Effector memory CD8-positive, alpha-beta T cell (primary cell): ENCODE measurements at places on chromosomes 13 and 19.

DNA sequence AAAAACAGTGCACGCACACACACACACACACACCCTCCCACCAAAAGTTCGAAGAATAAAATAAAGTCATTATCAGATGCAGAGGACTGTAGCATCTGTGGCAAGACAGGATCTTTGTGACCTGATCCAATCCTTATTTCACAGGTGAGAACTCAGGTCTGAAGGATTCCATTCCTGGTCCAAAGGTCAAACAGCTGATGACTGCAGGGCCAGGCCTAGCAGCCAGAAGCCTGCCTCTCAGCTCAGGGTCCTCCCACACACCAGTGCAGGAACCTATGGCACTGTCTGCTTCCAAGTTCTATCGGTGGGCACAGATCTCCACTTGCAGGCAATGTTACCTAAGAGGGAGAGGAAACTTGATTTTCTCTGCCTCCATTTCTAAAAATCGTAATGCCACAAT, 57.5 kb downstream of the SERP2 start:
- no peak for DNase-seq

GRCh38 chr13:32253911-32254399, 61.2 kb downstream of the ZAR1L start:
- DNase-seq, result no peak

- no peak for DNase-seq
These were observed 711 bp upstream of the FOSB start for GRCh38 chr19:45467115-45467455.

- no peak for DNase-seq
These were observed 2.4 kb downstream of the CD33 start for GRCh38 chr19:51227326-51227725.

DNA sequence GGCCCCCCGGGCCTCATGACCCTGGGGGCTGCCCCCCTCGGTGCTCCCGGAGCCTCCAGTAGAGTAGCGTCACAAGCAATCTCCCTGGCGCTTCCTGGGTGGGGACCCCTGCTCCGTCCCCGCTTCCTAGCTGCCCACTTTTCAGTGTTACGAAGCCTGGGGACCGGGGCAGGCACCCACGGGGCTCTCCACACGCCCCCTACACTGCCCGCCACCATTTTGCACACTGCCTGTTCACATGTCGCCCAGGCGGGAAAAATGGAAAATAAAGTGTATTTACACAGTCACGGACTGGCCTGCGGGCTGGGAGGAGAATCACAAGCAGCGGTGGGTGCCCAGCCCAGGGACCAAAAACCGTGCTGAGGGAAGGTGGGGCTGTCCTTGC, 9.5 kb downstream of the PRR36 start:
- DNase-seq, result no peak

- no peak for DNase-seq
These were observed 14.4 kb upstream of the SLC25A42 start for GRCh38 chr19:19049406-19049805.

GRCh38 chr13:39100996-39101738, 62.9 kb downstream of the NHLRC3 start:
- DNase-seq, result no peak

DNA sequence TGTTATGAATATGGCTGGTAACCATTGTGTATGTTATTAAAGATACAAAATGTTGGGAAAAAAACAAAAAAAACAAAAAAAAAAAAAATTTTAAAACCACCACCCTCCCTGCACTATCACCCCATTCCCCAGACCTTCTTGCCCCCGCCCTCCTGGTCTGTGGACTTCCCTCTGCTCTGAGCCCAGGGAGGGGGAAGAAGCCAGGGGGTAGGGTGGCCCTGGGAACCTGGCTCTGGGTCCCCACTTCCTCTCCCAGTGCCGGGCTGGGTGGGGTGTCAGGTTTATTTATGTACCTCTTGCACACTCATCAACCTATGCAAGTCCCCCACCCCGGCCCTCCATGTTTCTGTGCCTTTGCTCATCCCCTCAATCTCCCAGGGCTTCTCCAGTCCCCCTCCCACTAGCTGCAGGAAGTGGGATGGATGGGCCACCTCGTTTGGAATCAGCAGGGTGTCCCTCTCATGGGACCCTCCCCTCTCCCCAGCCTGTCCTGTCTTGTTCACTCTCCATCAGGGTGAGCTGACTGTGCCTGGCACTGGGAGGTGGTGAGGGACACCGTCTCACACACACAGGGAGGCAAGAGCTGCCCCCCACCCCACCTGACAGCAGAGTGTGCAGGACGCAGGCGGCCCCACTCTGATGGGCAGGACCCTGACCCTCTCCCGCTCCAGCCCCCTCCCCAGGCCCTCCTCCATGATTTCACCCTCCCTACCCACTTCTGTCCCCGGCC, 5.9 kb downstream of the PAF1 start:
- DNase-seq, result no peak

DNA sequence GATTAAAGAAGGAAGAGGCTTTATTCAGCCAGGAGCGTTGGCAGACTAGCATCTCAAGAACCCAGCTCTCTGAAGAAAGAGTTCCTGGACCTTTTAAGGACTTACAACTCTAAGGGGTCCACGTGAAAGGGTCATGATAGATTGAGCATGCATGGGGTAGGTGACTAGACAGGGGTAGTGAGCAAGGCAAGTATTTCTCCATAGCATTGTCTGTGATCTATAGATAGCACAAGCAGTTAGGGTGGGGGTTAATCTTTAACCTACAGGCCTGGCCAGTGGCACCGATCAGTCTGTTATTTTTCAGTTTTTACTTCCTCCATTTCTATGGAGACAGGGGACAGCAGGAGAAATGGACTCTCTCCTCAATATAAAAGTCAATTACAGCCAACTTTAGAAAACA, 983.7 kb downstream of the SLITRK1 start:
- DNase-seq, result no peak

DNA sequence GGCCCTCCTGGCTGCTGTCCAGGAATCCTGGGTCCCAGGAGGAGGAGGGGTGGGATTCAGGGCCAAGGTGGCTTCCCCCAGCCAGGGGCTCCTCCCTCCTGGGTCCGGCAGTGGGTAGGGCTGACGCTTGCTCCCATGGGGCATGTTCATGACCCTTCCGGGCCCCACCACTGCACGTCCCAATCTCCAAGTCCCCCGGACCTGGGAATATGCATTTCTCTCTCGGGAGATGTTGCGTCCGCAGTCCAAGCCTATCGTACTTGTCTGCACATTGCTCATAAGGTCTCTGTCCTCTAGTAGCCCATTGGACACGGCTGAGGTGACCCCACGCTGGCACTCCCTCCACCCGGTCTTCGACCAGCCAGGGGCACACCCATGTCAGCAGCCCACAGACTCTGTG, 192.3 kb downstream of the TEX29 start:
- DNase-seq, result no peak

GRCh38 chr19:30074096-30074495, 132.1 kb downstream of the URI1 start:
- DNase-seq, result no peak

DNA sequence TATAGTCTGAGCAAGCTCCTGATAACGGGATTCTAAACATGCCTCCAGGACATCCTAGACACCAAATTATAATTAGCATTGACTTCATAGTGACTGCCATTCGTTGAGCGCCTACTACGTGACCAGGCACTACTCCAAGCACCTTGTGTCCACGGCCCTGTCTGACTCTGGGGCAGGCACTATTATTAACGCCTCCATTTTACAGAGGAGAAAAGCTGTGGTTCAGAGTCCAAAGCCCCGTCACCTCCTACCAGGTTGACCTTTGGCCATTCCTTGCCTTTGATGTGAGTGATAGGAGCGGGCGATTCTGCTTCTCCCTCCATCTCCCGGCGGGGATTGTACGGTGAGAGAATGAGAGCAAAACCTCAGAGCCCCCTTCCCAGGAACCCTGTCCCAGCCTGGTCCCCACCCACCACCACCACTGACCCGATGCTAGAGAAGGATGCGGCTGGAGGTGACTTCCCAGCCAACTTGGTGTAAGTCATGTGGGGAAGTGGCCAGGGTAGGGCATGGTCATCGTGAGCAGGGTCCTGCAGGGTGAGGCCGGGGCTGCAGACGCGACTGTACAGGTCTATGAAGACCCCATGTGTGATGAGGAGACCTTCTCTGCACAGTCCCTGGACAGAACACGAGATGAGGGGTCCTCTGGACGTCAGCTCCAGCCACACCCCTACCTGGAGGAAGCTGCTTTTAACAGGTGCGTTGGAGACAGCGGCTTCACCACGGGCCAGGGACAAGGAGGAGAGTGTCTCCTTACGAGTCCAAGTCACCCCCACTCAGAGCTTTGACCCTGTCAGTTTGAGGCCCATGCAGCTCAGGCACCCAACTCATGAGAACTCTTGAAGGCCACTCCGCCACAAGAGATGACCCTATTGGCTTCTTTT, at the start of gene IGSF23:
Gene IGSF23 (plus strand): TSS at position 269 of the 884 bp plus-strand sequence. CDS start 83 bp downstream, at position 352.
- no peak for DNase-seq

GRCh38 chr19:29714371-29714952, 599 bp downstream of the C19orf12 start:
- DNase-seq, result no peak

DNA sequence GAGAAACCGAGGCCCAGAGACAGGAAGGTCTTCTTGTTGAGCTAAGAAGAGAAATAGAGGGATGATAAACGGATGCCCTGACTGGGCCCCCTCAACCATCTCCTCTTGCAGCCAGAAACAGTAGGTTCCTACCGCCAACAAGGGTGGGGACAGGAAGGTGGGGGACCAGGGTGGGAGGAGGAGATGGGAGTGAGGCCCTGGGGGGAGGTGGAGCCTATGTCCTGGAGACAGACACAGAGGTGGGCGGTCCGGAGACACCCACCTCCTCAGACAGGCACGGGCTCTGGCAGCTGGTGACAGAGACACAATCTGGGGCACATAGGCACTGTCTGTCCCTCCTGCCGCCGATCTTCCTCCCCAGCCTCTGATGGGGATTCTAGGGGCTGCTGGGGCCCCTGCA, 16.9 kb downstream of the GADD45B start:
- no peak for DNase-seq

DNA sequence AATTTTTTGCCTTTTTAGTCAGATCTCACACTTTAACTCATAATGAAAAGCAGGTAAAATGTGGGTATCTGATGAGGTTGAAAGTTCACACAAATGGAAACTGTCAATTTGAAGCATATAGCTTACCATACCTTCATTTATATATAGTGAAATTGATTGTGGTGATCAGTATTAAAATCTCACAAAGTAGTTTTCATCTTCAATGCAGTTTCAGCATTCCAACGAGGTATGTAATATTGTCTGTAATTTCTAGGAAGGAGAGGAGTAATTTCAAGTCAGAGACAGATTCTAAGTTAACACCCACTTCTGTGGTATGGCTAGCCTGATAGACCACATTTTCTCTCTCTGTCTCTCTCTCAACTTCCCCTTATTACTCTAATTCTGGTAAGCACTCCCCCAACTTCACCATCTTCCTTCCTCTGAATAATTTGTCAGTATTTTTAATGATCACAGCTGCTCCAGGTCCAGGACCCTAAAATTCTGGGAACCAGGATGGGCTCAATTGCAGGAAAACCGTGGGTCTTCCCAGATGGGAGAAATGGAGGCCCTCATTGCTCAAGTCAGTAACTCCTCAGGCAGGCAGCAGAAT, 455.7 kb downstream of the FGF9 start:
- no peak for DNase-seq

- no peak for DNase-seq
These were observed 64.8 kb downstream of the ARHGAP35 start for GRCh38 chr19:46925548-46925950.

GRCh38 chr13:42548731-42549551, 25.0 kb upstream of the TNFSF11 start:
- DNase-seq, result no peak

DNA sequence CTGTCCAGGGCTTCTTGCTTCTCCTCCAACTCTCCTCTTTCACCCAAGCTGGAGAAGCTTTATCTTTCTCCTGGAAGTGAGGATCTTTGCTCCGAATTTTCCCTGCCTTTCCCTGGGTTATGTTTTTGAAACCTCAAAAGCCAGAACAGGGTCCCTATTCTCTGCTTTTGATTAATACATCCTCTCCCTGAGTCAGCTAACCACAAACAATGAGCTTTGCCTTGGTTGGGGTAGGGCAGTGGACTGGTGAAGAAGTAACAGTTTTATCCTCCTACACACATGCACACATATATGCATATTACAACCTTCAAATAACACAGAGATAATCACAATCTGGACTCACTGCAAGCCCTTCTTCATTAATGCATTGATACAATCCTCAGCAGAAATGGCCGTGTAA, 44.6 kb downstream of the DLEU7 start:
- no peak for DNase-seq

DNA sequence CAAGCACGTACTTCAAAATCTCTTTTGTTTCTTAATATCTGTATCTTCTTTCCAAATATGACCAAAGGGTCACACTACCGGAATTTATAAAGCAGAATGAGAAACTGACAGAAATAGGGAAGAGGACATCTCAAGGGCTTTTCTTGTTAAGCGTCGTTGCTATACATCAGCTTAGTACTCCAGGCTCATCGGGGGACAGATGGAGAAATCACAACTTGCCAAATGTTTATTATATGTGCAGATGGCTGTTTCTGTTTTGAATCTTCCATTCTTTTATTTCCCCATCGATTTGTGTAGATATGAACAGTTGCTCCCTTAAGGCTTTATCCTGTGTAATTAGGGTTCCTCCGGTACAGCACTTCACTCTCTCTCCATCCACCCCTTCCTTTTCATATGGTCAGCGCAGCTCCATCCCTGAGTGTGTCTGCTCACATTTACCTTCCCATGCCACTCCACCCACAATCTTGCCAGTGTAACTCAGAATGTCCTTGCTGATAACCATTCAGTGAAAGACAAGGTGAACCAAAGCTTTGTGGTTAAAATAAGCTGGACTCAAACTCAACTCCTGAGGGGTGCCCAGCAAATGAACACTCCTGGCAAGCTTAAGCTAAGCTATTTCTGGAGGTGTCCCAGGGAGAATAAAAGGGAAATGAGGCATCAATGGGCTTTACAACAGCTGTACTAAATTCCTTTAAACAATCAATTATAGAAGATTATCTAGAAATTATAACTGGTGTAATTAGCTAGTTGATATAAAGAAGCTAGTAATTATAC, 51.3 kb downstream of the TBC1D4 start:
- no peak for DNase-seq

DNA sequence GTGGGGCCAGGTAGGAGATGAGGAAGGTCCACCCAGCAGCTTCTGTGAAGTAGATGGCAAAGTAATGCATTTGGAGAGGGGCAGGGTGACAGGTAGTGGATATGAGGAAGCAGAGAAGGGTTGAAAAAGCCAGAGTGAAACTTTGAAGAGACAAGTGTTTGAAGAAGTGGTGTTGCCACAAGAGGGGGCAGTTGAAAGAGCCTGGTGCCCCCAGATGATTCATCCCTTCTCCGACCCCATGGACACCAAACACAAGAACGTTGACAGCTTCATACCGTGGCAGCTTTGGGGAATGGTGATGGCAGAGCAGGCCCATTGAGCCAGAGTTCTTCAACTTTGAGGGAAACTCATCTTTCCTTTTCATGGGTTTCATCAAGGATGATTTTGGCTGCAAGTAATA, 19.9 kb downstream of the IFNL3 start:
- no peak for DNase-seq

DNA sequence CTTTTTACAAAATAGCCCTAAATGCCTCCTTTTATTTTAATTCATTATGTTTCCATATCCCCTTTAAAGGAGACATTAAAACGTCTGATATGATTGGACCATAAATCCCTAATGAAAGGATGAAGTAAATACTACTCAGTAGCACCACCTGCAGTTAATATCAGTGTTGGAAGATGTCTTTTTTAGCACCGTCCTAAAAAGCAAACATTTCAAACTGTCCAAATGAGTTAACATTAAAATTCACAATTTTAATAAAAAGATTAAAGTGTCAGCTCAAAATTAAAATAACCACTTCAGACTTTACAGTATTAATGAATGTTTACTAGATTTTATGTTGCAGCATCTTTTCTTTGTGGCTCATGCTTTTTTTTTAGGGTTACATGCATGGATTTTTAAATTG, 12.3 kb downstream of the ZNF507 start:
- DNase-seq, result no peak

- no peak for DNase-seq
These were observed 502 bp downstream of the VRK3 start for GRCh38 chr19:50024719-50025021.
